Sigmoid colon (tissue), 7 donors: ENCODE measurements at places on chromosomes 13 and 19. TPM values are rescaled to one million over a fixed set of nuclear protein-coding genes. Genes with fewer than 3 reads are reported as not detected.

DNA sequence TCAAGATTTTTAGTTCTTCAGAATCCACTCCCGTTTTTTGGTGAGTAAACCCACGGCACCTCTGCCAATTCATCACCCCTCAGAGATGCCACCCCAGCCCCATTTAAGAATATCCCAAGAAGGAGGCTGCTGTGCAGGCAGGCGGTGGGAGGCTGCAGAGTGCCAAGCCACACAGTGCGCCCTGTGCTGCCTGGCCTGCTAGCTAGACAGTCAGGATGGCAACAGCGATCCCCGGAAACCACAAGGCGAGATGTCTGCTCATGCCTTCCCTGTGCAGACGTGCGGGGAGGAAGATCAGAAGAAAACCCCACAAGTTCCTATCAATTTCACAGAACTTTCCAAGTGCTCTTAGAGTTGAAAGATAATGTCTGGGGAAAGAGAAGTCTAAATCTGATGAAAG lies 64.8 kb upstream of the GPR183 start:
- DNase-seq: peak; percentile 47
- H3K27ac ChIP-seq: no peak overlapping the region
- H3K36me3 ChIP-seq: no peaks in the 10 kb centered on the region
- no peak overlapping the region for H3K4me3 ChIP-seq

The RXFP2 gene
- total RNA-seq: not detected

The CARM1 gene
- total RNA-seq: 21.4 TPM

DNA sequence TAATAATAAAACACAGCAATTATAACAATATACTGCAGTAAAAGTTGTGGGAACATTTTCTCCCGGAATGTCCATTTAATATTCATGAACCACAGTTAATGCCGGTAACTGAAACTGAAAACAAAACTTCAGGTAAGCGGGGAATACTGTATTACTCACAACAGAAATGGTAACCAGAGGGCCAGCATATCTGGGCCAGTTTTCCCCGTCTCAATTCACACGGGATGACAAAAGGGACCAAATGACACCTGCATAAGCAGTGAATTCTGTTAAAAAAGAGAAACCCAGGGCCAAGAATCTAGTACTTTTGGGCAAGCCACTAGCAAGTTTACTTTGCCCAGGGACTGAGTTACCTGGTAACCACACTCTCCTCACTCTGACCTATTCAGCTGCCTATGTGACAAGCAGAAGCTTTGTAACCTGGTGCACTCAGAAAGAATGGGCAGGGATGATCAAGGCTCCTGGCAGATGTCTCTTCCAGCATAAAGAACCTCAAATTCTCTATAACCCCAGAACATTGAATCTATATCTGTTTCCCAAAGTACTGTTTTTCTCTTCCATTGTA lies 1171.2 kb downstream of the DIAPH3 start:
- H3K27ac ChIP-seq: no peak overlapping the region
- no peak overlapping the region for H3K4me3 ChIP-seq
- no peak for DNase-seq

The IL4I1 gene
- total RNA-seq: 0.36 TPM

The PROZ gene
- total RNA-seq: not detected

DNA sequence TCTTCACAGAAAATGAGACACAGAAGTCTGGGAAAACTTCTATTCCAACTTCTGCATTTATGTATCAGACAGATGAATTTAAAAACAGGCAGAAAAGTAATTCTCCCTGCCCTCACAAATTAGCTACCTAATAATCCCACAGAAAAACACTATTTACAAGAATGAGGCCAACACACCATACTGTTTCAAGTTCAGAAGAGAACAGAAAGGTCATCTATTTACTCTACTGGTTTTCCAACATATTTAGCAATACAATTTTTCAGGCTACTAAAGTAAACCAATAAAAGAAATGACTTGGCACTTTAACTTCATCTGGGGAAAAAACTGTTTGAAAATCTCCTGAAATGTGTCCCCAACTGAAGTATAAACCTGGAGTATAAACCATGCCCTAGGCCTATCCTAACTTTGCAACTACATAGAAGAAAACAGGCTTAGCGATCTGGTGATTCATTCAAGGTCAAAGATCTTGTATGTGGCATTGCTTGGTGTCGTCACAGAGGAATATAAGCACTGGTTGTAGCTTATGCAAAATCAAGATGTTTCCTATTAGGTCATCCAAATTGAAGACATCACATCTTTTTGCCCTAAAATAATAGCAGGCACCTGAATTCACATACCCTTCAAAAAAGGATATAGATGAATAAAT lies 20.1 kb upstream of the EBPL start:
- no peaks in the 10 kb centered on the region for H3K4me1 ChIP-seq
- H3K27me3 ChIP-seq: no peaks in the 10 kb centered on the region
- H3K4me3 ChIP-seq: no peak overlapping the region
- no peak overlapping the region for H3K27ac ChIP-seq
- peaks cover 14% of the 10 kb centered on the region for H3K36me3 ChIP-seq

The AXL gene
- total RNA-seq: 98.3 TPM

GRCh38 chr19:46186717-46187101 lies 38.7 kb downstream of the IGFL2 start:
- H3K4me3 ChIP-seq: no peak overlapping the region
- no peaks in the 10 kb centered on the region for H3K4me1 ChIP-seq
- no peak overlapping the region for H3K27ac ChIP-seq

GRCh38 chr13:92197669-92198068 lies 799.2 kb downstream of the GPC5 start:
- no peaks in the 10 kb centered on the region for H3K36me3 ChIP-seq
- H3K27ac ChIP-seq: no peak overlapping the region
- no peaks in the 10 kb centered on the region for H3K4me1 ChIP-seq

GRCh38 chr13:18959996-18960395 lies 221.6 kb downstream of the TUBA3C start:
- no peaks in the 10 kb centered on the region for H3K4me1 ChIP-seq
- H3K4me3 ChIP-seq: no peak overlapping the region
- no peak overlapping the region for H3K27ac ChIP-seq
- H3K36me3 ChIP-seq: no peaks in the 10 kb centered on the region
- no peak for DNase-seq

DNA sequence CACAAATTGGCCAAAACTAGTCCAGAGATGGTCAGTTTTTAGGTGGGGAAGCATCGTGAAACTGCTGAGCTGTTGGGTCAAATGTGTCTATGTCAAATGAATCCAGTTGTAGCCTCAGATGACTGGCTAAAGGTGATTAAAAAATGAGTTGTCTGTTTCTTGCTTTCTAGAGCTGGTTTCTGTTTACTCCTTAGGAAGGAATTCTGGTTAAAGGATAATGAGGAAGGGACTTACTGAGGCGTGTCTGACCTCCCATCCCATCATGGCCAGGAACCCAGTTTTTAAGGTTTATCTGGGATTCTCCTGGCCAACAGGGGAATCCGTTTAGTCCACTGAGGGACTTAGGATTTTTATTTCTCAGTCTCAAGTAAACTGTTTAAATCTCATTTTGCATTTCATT lies 256.5 kb downstream of the UQCRFS1 start:
- H3K27ac ChIP-seq: no peak overlapping the region
- no peaks in the 10 kb centered on the region for H3K27me3 ChIP-seq
- H3K4me1 ChIP-seq: no peaks in the 10 kb centered on the region
- no peak for DNase-seq
- H3K4me3 ChIP-seq: no peak overlapping the region
- H3K36me3 ChIP-seq: no peaks in the 10 kb centered on the region
